Activated CD8-positive, alpha-beta memory T cell treated with anti-CD3 and anti-CD28 coated beads for 24 hours (primary cell): ENCODE measurements at places on chromosomes 6 and 20.

DNA sequence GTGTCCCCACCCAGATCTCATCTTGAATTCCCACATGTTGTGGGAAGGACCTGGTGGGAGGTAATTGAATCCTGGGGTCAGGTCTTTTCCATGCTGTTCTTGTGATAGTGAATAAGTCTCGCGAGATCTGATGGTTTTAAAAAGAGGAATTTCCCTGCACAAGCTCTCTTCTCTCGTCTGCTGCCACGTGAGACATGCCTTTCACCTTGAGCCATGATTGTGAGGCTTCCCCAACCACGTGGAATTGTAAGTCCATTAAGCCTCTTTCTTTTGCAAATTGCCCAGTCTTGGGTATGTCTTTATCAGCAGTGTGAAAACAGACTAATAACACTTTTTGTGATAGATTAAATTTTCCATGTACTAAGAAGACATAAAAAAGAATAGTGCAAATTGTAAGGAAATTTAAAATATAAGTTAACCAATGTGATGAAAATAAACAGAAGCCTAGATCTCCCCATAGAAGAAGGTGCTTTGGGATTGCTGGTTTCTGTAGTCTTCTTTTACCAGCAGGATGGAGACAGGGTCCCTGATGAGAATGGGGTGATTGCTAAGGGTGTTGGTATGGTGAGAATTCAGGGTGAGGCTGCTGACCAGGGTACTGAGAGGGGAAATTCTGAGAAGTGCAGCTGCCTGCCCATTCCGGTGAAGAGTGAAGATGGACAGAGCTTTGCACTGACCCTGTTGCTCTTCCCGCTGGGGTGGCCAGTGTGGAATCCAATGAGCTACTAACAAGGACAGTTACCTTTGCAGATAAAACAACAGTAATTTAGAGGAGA lies 50.7 kb downstream of the BMP2 start:
- no peak for DNase-seq

- no peak for DNase-seq
Measured at GRCh38 chr6:128487055-128487454, 33.3 kb downstream of the PTPRK start.

DNA sequence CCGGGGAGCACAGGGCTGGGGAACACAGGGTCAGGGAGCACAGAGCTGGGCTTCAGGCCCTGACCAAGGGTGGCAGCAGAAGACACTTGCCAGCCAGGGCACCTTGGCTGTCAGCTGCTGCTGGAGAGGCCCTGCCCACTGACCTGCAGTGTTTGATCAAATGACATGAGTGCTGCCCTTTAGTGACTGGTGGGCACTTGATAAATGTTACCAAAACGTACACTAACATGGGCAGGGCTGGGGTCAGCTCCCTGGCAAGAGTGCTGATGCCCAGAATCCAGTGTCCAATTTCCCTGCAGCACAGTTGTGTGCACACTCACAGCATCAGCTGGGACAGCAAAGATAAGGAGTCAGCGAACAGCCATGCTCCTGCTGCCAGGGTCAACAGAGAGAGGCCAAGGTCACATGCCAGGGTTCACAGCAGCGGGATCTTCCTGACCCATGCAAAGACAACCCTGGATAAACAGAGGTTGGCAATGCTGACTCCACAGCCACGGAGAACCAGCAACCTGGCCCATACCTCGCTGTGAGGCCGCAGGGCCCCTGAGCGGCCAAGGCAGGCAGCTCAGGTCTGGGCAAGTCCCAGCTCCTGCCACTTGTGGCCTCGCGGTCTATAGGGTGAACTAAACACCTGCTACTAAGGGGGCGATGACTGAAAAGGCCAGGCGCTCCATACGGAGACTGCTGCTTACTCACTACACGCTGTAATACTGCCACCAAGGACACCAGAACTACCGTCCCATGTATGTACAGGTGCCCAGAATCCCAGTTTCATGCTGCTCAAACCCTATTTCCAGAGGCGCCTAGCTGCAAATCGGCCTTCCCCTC lies 46.3 kb downstream of the NINL start:
- DNase-seq, result no peak

DNA sequence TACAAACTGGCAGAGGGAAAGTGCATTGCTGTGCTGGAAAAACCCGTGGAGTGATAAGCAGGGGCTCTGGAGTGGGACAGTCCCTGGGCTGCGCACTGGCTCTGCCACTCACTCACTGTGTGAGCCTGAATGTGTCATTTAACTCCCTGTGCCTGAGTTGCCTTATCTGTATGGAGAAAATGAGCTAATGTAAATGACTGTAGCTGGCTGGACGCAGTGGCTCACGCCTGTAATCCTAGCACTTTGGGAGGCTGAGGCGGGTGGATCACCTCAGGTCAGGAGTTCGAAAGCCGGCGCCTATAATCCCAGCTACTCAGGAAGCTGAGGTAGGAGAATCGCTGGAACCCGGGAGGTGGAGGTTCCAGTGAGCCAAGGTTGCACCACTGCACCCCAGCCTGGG lies 18.4 kb upstream of the RPN2 start:
- DNase-seq, result no peak

DNA sequence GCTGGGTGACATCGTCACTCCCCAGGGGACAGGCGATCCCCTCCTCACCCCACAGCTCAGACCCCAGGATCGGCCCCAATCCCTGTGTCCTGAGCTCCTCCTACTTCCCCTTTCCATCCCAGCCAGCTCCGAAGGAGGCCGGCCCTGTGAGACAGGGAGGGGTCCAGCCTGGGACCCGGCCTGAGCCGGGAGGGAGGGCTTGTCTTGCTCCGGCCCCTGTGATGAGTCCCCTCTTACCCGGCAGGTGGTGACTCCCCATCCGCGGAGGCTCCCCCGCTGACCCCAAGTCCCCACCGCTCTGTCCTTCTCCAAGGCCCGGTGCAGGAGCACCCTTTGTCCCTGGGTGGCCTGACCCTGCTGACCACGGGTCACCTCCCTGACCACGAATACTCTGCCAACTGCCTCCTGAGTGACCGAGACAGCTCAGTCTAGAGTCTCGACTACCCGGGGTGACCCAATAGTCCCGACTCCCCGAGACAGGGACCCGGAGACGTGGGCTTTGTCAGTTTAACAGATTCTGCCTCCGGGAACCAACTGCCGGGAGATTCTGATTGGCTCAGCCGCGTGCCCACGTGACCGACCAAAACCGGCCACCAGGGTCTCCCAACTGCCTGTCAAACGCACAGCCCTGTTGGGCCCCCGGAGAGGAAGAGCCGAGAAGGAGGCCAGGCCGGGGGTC lies 187.4 kb upstream of the PROKR2 start:
- no peak for DNase-seq

- peak; percentile 42 for DNase-seq
Measured at GRCh38 chr6:43977404-43978111, 149.7 kb downstream of the MRPL14 start.

DNA sequence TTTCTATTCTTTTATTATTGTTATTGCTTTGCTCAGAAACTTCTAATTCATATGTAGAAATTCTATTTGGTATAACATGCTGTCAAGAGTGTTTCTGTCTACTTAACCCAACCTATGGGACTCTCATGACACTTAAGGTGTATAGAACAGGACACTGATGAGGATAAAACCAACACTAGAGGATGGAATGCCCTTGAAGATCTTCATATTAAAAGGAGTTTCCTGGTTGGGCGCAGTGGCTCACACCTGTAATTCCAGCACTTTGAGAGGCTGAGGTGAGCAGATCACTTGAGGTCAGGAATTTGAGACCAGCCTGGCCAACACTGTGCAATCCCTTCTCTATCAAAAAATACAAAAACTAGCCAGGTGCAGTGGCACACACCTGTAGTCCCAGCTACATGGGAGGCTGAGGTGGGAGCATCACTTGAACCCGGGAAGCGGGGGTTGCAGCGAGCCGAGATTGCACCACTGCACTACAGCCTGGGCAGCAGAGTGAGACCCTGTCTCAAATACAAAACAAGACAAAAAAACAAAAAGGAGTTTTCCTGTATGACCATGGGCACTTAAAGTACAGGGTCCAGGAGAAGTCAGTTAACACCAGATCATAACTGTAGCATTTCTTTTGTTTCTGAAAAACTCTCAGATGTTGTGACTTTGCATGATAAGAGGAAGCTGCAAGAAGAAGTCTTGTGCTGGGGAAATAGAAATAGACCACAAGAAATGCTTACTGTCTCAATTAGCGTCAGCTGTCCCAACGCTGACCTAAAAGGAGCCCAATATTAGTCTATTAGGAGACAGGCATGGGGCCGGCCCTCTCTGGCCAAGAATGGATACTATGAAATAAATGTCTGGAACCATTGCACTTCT lies 38.9 kb upstream of the CD2AP start:
- DNase-seq, result no peak

GRCh38 chr20:57505979-57506378 lies 19.0 kb downstream of the CTCFL start:
- no peak for DNase-seq

- DNase-seq, result no peak
Measured at GRCh38 chr6:166204852-166205650, 37.4 kb upstream of the TBXT start.

GRCh38 chr20:44961870-44962267 lies 1.7 kb upstream of the TOMM34 start:
- DNase-seq, result no peak

DNA sequence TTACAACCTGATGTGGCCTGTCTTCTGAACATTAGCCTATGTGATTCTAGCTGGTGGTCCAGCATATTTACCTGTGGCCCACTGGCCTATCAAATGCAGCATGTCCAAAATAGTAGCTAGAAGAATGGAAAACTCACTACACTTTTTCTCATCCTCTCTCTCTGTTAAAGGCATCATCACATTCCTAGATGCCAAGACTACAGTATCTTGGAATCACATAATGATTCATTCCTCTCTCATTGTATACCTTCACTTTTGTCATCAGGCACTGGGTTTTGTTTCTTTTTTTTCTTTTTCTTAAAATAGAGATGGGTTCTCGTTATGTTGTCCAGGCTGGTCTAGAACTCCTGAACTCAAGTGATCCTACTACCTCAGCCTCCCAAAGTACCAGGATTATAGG lies 45.0 kb downstream of the FAM83B start:
- no peak for DNase-seq
